ENCODE measurements at places on chromosomes 3 and 15.

GRCh38 chr3:143207338-143207961 is 87.9 kb downstream of the CHST2 start:
- no peak for DNase-seq

DNA sequence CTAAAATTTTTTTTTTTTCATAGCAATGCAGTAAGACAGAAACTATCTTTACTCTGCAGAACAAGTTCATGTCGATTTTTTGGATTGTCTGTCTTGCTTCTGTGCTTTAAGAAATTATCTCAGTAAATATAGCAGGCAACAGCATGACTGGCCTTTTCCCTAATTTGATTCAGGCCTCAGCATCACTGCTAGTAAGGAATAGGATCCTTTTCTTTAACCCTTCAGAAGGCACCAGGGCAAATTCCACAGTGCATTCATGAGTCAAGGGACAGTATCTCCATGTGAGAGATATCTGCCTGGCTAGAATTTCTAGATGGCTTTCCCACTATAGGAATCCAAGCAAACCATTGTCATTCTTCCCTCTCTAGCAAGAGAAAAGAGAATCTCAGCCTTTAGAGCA is 71.4 kb downstream of the TIPARP start:
- no peak for DNase-seq

DNA sequence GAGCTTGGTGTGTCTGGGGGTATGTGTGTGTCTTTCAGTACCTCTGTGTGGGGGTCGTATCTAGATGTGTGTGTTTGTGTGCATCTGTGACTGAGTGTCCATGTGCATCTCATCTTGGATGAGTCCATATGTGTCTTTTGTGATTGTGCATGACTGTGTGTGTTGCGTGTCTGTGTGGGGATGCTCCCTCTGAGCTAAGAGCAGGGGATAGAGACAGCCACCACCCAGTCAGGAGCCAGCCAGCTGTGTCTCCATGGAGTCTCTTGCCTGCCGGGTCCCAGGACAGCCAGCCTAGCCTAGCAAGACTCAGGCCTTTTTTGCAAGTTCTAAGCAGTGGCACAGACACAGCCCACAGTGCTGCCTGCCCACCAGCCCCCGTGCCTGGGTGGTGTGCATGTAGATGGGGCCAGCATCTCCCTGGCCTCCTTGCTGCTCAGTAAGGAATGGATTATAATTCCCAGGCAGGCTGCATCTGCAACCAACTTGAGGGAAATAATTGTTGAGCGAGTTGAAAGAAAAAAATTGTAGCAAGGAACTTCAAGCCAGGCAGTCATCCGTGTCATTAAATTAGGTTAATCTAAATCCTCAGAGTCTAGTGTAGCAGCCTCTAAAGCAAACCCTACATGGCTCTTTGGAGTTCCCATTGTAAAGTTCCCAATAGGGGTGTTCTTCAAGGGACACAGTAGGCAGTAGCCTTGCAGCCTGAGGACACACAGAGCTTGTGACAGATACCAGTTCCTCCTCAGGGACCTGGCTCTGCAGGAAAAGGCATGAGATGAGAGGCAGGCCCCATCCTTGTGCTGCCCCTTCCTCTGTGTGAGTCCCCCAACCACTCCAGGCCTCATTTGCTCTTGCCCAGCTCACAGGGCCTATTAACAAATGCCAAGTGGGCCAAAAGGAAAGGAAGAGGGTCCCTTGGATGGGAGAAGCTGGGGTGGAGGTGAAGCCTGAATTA is 35.9 kb upstream of the MRPS22 start:
- DNase-seq = no peak

GRCh38 chr3:159792070-159792469 is 196.6 kb upstream of the IL12A start:
- DNase-seq = no peak

- DNase-seq = no peak
Observed at GRCh38 chr3:11544412-11545181, 99.1 kb downstream of the VGLL4 start.

GRCh38 chr15:28002136-28002861 is 96.8 kb downstream of the OCA2 start:
- no peak for DNase-seq

GRCh38 chr15:82538961-82539690 is 1.1 kb downstream of the RPS17 start:
- DNase-seq = no peak

GRCh38 chr15:97456521-97457202 is 503.8 kb upstream of the ARRDC4 start:
- no peak for DNase-seq

DNA sequence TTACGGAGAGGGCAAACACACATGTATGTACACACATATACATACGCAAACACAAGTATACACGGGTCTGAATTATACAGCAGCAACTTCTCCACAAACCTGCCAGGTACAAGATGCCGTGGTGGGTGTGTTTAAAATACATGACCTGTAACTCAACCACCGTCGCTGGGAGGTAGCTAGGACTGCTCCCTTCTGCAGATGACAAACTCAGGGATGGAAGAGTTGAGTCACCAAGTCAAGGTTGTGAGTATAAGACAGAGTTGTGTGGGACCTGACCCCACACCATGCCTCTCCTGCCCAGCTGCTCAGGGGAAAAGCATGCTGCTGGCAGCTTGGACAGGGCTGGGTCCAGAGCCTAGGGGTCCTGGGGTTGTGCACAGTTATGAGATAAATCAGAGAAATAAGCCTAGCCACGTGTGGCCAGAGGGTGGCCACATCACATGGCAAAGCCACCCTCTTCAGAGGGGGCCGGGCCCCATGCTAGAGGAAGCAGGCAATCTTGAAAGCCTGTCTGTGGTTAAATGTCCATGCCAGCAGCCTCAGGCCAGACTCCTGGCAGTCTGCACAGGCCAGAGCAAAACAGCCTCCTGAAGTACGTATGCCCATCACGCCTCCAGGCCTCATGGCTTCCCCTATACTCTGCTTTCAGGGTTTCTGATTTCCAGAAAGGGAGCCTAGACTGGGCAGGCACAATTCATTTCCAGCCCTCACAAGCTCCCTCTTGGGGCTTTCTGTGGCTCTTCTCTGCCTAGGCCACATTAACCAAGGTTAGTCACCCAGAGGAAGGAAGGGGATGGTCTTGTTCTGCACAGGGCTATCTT is 107.7 kb upstream of the RPL32 start:
- no peak for DNase-seq

DNA sequence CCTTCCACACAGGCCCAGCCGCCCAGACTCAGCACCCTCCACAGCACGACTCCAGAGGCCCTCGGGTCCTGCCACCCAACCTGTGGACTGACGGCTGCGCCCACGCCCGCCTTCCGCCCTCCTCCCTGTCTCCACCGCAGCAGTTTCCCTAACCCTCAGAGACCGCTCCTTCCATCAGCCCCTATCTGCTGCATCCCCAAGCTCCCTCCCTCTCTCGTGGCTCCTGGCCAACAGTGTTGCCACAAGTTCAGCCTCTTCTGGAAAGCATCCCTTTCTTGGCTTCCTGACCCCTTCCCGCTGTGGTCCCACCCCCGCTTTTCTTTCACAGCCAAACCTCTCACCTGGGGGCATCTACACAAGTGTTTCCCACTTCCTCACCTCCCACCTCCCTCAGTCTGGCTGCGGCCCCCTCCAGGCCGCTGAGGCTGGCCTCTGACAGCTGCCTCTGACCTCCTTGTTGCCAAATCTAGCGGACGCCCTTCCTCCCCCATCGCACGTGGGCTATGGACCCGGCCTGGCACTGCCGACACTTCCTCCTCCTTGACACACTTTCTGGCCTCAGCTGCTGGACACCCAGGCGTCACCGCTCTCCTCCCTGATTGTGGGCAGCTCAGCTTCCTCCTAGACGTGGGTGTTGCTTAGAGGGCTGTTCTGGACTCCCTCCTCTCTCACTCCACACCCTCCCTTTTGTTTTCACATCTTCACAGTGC is 168.8 kb upstream of the TLE3 start:
- no peak for DNase-seq

DNA sequence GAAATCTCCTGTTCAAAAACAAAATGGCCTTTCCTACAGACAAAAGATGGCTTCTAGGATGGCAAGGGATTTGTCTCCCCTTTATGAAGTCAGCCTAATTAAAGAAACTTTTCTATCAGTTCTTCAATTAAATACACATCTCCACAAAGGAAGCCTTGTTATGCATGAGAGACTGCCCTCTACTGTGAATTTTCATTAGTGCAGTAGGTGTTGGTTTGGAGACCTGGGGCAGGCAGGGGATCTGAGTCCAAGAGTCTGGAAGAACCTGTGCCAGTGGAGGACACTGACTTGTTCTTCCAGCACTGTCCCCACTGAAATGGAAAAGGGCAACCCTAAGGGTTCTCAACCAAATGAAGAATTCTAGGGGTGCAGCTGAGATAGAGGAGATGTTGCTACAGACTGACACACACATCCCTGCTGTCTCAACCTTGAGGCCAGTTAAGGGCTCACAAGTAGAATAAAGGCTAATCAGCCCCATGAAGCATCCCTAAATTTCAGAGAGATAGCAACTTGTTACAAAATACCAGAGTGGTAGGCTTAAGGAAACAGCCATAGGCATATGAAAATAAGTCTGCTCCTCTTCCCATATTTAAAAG is 174.0 kb upstream of the PRICKLE2 start:
- DNase-seq = no peak

GRCh38 chr3:68306571-68306970 is 625.8 kb downstream of the TAFA4 start:
- no peak for DNase-seq

DNA sequence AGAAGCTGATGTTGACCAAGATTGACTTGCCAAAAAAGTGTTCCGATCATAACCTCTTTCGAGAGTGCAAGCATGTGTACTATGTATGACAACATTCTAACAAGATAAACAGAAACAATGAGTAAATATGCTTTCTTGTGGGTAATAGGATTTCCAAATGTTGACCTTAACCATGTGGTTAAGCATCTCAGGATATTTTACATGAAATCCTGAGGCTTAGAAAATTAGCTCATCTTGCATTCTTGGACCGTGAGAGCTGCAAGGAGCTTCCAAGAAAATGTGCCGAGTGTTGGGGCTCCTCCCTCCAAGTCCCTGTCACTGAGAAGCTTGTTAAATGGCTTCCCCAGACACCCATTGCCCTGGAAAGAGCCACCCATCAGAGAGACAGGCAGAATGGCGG is 50.1 kb downstream of the C3orf20 start:
- DNase-seq = no peak
